Endothelial cell of umbilical vein (primary cell): ENCODE measurements at places on chromosomes 1 and 21.

GRCh38 chr1:167056529-167057231, 33.5 kb downstream of the GPA33 start:
- no peak for DNase-seq

DNA sequence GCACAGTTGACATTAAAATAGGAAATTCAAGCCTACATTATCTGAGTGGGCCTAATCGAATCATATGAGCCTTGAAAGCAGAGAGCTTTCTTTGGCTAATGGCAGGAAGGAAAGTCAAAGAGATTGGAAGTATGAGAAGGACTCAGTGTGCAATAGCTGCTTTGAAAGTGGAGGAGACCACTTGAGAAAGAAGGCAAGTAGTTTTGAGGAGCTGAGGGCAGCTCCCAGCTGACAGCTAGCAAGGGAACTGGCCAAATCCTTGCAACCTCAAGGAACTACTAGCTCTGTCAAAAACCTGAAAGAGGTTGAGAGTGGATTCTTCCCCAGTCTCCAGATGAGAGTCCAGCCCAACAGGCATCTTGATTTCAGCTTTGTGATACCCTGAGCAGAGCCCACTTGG, 149.0 kb upstream of the CACYBP start:
- DNase-seq: no peak

GRCh38 chr1:202806845-202807450, 1.3 kb downstream of the KDM5B start:
- peak; percentile 36 for DNase-seq

GRCh38 chr1:244552336-244552735, 91.3 kb downstream of the CATSPERE start:
- DNase-seq: no peak
